Vagina (tissue), 2 donors: ENCODE measurements at places on chromosomes 7 and 10.

- H3K27me3 ChIP-seq = no peaks in the 10 kb centered on the region
- H3K36me3 ChIP-seq = no peaks in the 10 kb centered on the region
- H3K27ac ChIP-seq = peak overlapping the region; percentile 72
Measured at GRCh38 chr10:88386821-88387773, 196.0 kb downstream of the RNLS start.

GRCh38 chr7:105204520-105204919, 184.2 kb downstream of the SRPK2 start:
- H3K27ac ChIP-seq = no peak overlapping the region
- H3K4me1 ChIP-seq = peaks cover 6% of the 10 kb centered on the region
- H3K36me3 ChIP-seq = peaks cover 5% of the 10 kb centered on the region
- no peak overlapping the region for H3K4me3 ChIP-seq

DNA sequence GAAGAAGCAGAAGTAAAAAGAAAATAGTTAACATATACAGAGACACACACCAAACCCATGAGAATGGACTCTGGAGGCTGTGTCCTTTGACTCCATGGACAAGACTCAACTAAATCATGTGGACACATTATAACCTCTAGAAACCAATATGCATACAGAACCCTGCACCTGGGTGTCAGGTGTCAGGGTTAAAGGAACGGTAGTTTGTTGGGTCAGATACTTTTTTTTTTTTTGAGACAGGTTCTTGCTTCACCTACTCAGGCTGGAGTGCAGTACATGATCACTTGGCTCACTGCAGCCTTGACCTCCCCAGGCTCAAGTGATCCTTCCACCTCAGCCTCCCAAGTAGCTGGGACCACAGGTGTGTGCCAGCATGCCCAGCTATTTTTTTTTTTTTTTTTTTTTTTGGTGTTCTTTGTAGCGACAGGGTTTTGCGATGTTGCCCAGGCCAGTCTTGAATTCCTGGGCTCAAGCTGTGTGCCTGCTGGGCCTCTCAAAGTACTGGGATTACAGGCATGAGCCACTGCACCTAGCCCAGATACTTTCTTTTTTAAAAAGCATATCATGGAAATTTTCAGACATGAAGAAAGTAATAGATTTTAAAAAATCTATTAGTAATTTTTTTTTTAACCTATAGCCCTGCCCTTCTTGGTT, 31.3 kb downstream of the GALNT11 start:
- DNase-seq = no peak
- no peaks in the 10 kb centered on the region for H3K27me3 ChIP-seq
- H3K27ac ChIP-seq = no peak overlapping the region
- no peaks in the 10 kb centered on the region for H3K36me3 ChIP-seq
- H3K4me1 ChIP-seq = peaks cover 5% of the 10 kb centered on the region
- no peak overlapping the region for H3K4me3 ChIP-seq

DNA sequence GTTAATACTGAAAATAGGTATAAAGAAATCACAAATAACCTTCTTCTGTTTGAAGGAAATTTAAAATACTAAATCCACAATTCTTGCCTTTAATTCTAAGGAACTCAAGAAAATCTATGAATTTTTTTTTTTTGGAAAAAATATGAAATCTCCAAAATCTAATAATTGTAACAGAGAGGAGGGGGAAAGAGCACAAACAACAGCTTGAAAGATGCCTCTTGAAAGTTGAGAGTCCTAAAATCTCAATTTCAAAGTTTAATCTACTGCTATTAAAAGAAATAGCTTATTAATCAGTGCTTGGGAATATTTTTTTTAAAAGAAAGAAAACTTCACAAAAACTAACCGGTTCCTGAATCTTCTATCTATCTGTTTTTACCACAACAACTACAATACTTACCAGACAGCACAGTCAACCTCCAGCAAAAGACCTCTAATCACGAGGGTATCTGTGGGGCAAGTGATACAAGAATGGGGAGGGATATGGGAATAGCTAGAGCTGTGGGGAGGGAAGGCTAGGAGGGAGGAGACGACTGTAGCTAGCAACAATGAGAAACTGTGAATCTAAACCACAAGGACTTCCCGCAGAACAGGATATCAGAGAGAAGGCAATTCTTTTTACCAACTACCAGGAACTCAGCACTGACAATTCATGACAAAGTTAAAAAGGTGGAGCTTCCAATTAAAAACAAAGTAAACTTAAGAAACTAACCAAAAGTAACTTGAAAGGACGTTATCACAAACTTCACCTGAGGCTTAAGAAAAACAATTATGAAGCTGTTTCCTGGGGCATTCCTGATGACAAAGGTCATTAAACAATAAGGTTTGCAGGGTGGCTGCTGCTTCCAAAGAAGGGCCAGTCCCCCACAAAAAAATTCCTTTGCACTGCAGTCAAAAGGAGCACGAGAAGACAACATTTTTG, at the start of gene USP54:
Gene USP54 (minus strand): TSS at position 462 of the 919 bp plus-strand sequence. CDS start 15,684 bp downstream, outside the sequence.
- no peaks in the 10 kb centered on the region for H3K36me3 ChIP-seq
- no peak within 1 kb of the TSS for H3K4me3 ChIP-seq
- H3K27me3 ChIP-seq = no peaks in the 10 kb centered on the region
- H3K27ac ChIP-seq = peak within 1 kb of the TSS; percentile 78

DNA sequence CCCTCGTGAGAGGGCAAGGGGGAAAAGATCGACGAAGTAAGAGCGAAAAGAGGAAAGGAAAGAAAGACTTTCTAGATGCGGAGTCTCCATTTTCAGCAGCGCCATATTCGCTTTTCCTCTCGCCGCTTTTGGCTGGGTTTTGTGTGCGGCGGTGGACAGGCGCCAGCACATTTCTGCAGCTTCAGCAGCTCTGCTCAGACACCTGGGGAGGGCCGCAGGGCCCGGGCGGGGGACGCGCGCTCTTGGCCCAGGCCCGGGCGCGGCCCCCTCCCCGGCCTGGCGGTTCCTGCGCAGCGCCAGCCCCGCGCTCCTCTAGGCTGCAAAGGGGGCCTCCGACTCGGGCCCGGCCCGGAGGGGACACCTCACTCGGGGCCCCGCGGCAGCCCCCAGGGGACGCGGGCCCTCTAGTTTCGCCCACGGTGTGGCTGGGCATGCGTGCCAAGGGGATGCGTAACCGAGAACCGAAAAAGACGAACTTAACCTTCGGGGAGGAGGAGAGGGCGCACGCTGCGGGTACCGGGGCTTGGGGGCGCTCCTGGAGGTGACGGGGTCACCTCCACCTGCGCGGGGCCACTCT, 34.5 kb upstream of the EBLN1 start:
- H3K27me3 ChIP-seq = no peaks in the 10 kb centered on the region
- H3K4me1 ChIP-seq = peaks cover 10% of the 10 kb centered on the region
- H3K4me3 ChIP-seq = peak overlapping the region; percentile 72

GRCh38 chr7:391961-392524, 102.1 kb downstream of the FOXL3 start:
- H3K27me3 ChIP-seq = no peaks in the 10 kb centered on the region
- no peak for DNase-seq
- peaks cover 4% of the 10 kb centered on the region for H3K4me1 ChIP-seq

DNA sequence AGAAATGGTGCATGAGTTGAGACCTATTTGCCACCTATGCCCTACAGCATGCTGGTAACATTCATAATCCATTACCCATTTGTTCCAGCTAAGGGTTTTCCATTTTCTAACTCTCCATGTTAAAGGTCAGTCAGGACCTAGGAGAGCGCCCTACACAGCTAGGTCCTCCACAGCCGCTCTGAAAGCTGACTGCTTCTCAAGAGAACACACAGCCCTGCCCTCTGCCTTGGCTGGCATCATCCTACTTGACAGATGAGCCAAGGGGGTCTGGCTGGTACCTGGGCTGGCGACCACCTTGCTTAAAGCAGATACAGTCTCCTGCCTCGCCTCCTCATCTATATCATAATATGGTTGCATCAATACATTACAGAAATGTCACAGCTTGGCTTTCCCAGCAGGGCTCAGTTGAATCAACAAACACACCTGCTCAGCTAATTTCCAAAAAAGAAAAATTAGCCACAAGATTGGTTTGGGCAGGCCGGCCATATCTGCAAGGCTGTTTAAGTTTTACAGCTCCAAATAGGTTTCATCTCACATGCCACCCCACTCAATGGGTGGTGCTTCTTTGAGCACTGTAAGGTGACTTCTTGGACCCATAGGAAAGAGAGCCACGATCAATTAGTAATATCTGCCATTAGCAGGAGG, 17.3 kb downstream of the TLL2 start:
- H3K27ac ChIP-seq = no peak overlapping the region
- no peaks in the 10 kb centered on the region for H3K27me3 ChIP-seq
- H3K36me3 ChIP-seq = no peaks in the 10 kb centered on the region
- H3K4me3 ChIP-seq = no peak overlapping the region

DNA sequence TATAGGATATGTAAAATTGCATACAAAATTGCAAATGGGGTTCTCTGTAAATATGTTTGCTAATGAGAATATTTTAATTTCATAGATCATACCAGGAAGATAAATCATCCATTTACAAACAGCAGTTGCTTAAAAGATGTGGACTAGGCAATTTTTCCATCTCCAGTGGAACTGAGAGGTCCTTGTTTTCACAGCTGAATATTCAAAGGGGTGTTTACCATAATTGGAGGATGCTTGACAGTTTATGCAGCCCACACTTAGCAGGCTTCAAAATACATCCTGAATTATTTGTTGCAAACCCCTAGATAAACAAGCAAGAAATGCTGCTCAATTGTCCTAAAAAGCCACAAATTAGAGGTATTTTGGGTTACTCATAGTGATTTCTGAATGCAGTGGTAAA, 69.9 kb downstream of the ADARB2 start:
- H3K27me3 ChIP-seq = no peaks in the 10 kb centered on the region
- no peaks in the 10 kb centered on the region for H3K36me3 ChIP-seq
- no peak for DNase-seq
- H3K4me1 ChIP-seq = peaks cover 4% of the 10 kb centered on the region

DNA sequence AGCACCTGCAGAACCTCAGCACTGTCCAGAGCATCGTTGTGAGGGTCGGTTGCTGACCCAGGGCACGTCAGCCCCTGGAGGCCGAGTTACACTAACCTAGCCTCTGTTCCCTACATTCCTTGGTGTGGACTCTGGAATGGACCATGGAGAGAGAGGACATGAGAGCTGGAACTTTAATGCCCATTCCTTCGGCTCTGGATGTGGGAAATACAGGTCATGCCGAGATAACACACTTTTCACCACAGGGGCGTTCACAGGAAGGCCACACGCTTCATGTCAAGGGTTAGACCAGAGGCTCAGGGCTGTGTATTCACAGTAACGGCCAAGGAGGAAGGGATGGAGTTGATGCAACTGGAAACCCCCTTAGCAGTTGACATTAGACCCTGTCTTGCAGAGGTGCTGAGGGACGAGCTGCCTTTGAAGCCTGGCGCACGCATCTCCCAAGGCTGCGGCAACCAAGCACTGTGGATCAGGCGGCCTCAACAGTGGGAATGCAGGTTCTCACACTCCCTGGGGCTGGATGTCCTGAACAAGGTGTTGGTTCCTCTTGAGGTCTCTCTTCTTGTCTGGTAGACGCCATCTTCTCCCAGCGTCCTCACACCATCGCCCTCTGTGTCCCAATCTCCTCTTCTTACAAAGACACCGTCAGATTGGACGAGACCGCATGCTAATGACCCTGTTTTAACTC, 245.2 kb downstream of the KLF6 start:
- DNase-seq = no peak
- H3K27me3 ChIP-seq = no peaks in the 10 kb centered on the region
- no peaks in the 10 kb centered on the region for H3K36me3 ChIP-seq
- H3K27ac ChIP-seq = peak overlapping the region; percentile 73

DNA sequence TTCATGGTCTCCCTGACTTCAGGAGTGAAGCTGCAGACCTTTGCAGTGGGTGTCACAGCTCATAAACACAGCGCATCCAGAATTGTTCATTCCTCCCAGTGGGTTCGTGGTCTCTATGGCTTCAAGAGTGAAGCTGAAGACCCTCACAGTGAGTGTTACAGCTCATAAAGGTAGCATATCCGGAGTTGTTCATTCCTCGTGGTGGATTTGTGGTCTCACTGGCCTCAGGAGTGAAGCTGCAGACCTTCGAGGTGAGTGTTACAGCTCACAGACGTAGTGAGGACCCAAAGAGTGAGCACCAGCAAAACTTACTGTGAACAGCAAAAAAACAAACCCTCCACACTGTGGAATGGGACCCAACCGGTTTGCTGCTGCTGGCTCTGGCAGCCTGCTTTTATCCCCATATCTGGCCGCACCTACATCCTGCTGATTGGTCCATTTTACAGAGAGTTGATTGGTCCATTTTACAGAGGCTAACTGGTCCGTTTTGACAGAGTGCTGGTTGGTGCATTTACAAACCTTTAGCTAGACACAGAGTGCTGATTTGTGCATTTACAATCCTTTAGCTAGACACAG, 308.8 kb downstream of the PTPRN2 start:
- H3K36me3 ChIP-seq = no peaks in the 10 kb centered on the region
- H3K4me3 ChIP-seq = no peak overlapping the region
- H3K4me1 ChIP-seq = no peaks in the 10 kb centered on the region
- H3K27me3 ChIP-seq = no peaks in the 10 kb centered on the region

GRCh38 chr10:31702005-31702404, 226.6 kb downstream of the ARHGAP12 start:
- no peak overlapping the region for H3K4me3 ChIP-seq
- H3K4me1 ChIP-seq = peaks cover 69% of the 10 kb centered on the region

- peak overlapping the region; percentile 95 for H3K27ac ChIP-seq
- DNase-seq = no peak
- no peaks in the 10 kb centered on the region for H3K27me3 ChIP-seq
- H3K4me1 ChIP-seq = peaks cover 56% of the 10 kb centered on the region
- H3K36me3 ChIP-seq = no peaks in the 10 kb centered on the region
Measured at GRCh38 chr7:127391591-127392181, 822 bp downstream of the ZNF800 start.

DNA sequence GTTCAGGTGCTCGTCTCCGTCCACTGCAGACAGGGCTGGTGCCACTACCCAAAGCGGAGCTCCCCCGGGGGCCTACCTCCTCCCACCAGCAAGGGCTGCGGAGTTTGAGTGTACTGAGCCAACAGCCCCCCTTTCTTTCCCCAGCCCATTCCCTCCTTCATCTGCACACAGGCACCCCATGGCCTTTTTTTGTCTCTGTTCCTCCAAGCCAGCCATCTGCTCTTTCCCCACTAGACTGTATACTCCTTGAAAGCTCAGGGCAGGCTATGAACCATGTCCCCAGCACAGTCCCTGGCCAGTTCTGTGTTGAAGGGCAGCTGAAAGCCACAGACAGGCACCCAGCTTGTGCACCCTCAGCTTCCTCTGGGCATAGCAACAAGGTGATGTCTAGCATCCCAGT, 99.4 kb downstream of the ZMIZ1 start:
- H3K4me3 ChIP-seq = no peak overlapping the region
- DNase-seq = no peak
- no peak overlapping the region for H3K27ac ChIP-seq
- H3K4me1 ChIP-seq = peaks cover 34% of the 10 kb centered on the region

GRCh38 chr10:124588736-124589490, 127.3 kb downstream of the LHPP start:
- peaks cover 20% of the 10 kb centered on the region for H3K4me1 ChIP-seq
- peak overlapping the region; percentile 10 for H3K27ac ChIP-seq
- no peaks in the 10 kb centered on the region for H3K27me3 ChIP-seq
- H3K4me3 ChIP-seq = no peak overlapping the region
